ENCODE measurements at places on chromosomes 16 and 17. TPM values are rescaled to one million over a fixed set of nuclear protein-coding genes. Genes with fewer than 3 reads are reported as not detected.

GRCh38 chr16:51035711-51036110, 115.4 kb downstream of the SALL1 start:
- no peak for DNase-seq

DNA sequence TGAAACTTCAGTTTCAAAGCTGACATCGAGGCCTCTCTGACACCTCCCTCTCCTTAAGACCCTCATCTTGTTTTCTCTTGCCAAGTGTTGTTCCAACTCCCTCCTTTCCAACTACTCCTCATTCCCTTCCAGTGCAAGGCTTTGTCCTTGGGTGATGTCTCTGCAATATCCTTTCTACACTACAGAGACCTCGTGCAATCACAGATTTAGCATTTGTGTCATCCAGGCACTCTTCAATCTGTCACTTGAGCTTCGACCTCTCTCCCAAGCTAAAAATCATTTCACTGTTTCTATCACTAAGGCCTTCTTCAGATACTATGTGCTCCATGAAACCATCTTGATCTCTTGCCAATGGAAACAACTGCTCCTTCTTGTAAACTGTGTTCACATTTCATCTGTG, 31.6 kb downstream of the TEKT3 start:
- no peak for DNase-seq

- peak; percentile 51 for DNase-seq
These were observed 4.0 kb upstream of the ZC3H18 start for GRCh38 chr16:88566158-88566557.

DNA sequence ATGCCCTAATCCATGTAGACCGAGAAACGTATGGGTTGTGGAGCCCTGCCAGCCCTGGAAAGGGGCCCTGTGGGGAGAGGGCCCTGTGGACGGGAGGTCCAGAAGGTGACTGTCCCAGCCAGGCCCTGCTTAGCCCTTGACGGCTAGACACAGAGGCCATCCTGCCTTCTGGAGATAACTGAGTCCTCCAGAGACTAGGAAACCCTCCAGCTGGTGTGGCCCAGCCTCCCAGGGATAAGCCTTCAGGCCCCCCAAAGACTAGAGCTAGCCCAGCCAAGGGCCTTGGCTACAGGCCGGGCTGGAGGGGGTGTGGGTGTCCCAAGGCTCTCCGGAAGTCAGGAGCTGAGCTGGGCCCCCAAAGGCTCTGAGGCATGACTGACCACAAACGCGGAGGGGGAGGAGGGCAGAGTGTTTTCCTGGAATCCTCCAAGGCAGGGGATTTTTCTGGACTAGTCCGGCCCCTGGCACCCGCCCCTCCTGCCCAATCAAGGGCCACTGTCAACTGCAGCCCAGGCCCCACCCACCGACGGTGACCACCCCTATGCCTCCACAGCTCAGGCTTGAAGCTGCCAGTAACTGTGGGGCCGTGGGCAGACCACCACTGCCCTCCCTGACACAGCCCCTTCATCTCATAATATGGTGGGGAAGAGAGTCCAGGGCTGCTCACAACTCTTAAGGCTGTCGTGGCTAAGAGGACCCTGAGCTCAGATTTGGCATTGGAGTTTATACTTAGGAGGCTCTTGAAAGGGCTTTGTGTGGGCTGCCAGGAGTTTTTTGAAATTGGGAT, 885 bp upstream of the VASN start:
- no peak for DNase-seq

DNA sequence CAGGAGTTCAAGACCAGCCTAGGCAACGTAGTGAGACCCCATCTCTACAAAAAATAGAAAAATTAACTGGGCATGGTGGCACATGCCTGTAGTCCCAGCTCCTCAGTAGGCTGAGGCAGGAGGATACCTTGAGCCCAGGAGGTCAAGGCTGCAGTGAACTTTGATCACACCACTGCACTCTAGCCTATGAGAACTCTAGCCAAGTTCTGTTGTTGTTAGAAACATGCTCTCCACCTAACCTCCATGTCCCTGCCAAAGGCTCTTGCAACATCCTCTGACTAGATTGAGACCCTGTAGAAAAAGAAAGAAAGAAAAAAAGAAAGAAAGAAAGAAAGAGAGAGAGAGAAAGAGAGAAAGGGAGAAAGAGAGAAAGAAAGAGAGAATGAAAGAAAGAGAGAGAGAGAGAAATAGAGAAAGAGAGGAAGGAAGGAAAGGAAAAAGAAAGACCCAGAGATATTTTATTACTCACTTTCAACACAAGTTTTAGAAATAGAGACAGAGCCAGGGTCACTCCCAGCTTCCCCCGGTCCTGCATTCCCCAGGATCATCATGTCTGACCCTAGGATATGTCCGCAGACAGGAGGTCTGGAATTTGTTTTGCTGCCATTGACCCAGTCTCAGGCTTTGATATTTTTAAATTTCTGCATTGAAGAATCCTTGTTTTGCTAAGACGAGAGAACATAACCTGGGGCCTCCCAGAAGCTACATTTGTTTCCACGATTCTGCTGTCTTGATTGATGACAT, 376.5 kb upstream of the CDH5 start:
- DNase-seq, result no peak

C16orf86 gene
- total RNA-seq, result 5.1 TPM

NHLRC4 gene
- 0.94 TPM for total RNA-seq

GRCh38 chr16:87390641-87391323, 1.4 kb upstream of the MAP1LC3B start:
- no peak for DNase-seq

DNA sequence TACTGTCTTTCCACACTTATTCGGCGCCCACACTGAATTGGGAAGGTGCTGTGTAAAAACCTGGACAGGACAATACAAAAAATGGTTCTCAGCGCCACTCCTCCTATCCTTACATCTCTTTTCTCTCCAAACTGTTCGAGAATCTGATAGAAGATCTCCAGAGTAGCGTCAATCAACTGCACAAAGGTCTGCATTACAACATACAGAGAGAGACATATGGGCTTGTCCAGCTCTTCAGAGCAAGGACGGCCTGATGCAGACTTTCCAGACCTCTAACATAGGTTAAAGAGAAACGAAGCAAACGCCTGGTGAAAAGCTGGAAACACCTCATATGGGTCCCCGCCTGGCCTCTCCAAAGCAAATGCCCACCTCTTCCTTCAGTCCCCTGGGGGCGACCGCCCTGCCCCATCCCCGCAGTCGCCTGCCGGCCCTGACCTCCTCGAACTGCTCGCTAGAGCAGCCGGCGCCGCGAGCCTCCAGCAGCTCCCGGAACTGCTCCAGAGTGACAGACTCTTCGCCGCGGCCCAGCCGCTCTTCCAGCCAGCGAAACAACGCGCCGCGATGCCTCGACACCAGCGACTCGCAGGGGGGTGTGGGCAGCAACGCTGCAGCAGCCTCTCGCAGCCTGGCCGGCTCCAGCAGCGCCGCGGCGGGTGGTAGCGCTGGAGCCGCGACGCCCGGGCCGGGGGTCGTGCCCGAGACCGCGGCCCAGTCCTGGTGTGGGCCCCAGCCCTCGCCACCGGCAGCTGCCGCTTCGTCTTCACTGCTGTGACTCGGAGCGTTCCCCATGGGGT, 526 bp downstream of the ZZEF1 start:
- DNase-seq, result peak; percentile 69

Data from activated CD8-positive, alpha-beta memory T cell treated with anti-CD3 and anti-CD28 coated beads, Interleukin-2, amount 10 ng/mL, durations not matched to agents 7 days and 5 days (primary cell).